ENCODE measurements at places on chromosomes 12 and 14.
A peak's percentile ranks its signal among the peaks of the same experiment; 100 is the strongest.

GRCh38 chr14:90518941-90519256, 122.1 kb downstream of the CALM1 start:
- DNase-seq, result no peak

DNA sequence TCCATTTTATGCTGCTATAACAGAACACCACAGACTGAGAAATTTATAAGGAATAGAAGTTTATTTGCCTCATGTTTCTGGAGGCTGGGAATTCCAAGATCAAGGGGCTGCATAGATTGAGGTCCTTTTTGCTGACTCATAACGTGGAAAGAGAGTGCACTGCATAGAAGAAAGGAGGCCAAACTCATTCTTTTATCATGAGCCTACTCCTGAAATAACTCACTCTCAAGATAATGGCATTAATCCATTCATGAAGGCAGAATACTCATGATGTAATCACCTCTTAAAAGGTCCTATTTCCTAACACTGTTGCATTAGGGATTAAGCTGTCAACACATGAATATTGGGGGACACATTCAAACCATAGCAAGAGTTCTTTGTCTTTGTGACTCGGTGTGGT, 60.0 kb upstream of the FBXO33 start:
- no peak for DNase-seq

GRCh38 chr12:94754653-94755052, 104.3 kb upstream of the TMCC3 start:
- no peak for DNase-seq

DNA sequence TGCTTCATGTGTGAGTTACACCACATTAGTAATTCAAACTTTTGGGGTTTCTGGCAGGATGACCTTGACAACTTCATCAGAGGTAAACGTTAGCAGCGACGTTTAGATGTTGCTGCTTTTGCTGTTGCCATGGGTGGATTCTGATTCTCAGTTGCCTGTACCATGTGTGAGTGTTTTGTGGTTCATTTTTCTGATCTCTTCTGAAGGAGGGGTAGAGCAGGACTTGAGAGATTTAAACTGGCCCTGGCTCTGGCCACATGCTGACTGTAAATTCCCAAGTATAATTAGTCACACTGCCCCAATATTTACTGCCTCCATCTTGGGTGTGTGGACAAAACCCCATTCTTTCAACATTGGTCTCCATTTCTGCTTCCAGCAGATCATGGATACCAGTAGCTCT, 110.4 kb downstream of the ETV6 start:
- DNase-seq, result no peak

DNA sequence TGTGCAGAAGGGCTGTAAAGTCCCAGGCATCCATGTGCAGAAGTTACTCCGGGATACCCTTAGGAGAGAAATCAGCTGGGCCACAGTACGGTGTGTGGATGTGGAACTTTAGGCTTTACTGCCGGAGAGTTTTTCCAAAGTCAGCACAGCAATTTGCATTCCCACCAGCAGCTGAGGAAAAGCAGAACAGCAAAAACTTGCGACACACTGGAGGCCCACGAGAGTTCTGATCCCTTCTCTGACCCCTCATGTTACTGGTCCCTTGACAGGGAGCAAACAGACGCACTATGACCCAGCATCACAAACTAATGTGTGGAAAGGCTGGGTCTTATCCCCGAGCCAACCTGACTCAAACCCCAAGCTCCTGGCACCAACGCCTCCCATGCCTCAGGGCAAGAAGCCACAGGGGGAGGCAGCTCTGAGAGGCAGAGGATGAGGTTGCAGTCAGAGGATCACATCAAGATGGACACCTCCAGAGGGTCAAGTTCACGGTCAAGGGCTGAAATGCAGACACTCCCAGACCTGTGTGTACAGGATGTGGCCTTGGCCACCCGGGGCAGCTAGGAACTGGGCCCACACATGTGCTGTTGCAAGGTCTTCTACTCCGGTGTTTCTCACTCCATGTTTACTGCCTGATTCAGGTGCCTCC, 38.6 kb downstream of the CCDC88C start:
- no peak for DNase-seq

GRCh38 chr12:57462251-57462911, 2.8 kb downstream of the GLI1 start:
- DNase-seq, result peak; percentile 80

DNA sequence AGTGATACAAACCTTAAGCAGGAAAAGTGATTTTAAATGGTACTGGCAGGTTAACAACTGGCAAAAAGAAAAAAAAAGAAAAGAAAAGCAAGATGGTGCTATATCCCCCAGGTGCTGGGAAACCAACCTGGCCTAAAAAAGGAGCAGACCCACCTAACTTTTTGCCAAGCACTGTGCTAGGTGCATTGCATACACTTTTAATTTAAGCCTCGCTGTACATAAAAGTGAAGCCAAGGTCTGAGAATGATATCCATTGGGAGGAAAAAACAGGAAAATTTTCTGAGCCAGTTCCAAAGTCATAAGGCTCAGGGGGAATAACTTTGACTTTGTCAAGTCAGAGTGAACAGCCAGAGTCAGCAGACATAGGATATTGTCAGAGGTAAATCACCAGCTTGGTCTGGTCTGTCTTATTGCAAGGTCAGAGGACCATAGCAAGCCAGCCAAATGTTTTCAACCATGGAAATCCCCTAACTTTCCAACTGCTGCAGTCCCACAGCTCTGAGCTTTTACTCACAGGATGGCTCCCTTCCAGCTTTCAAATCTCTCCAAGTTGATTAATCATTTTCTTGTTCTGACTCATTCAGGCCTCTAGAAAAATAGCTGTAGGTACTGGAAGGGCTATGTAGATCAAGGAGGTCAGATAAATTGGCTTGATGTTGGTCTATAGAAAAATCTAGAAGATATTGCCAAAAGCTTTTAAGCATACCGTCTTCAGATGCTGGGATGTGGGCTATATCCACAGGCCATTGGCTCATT, 412.9 kb downstream of the RAD51B start:
- DNase-seq, result peak; percentile 92

GRCh38 chr12:102759466-102759865, 157.6 kb downstream of the PAH start:
- DNase-seq, result no peak

- no peak for DNase-seq
Observed at GRCh38 chr12:103832048-103832997, 8.7 kb downstream of the NT5DC3 start.

DNA sequence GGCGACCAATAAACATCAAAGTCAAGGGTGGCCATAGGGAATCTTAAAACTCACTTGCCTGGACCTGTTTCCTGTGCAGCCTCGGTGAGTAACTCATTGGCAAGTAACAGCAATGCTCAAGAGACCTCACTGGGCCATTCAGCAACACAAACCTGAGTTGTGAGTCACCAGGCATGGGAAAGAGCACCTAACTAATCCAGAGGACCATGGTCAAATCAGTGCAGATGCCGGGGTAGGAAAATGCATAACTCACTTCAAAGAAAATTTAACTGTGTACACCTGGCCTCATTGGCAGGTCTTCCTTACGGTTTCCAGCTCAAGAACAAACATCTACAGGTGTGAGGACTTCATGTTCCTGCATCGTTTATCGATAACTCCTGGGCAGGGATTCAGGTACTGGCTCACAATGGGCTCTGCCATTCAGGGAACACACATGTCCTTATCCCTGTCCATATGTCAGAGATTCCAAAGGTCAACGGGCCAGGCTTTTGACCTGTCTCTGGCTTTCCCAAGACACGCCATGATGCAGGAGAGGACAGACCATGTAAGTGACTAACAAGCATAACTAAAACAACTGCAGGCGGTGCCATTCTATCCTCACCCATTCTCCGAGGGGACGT, 211.8 kb downstream of the ANO2 start:
- DNase-seq, result no peak

GRCh38 chr12:64566122-64566521, 44.2 kb upstream of the RASSF3 start:
- DNase-seq, result no peak

- no peak for DNase-seq
Observed at GRCh38 chr12:56725723-56726102, 614 bp upstream of the NACA start.

DNA sequence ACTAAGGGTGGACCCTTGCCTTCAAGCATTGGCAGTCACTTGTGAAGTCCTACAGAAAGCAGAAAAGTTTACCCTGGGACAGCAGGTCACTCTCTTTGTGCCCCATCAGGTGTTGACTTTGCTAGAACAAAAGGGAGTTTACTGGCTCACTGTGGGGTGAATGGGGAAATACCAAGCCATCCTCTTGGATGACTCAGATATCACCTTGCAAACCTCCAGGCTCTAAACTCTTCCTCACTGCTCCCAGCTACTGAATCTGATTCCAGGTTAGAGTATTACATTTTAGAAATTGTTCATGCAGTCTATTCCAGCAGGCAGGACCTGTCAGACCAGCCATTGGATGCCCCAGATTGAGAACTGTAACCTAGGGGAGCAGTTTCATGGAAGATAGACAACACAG, 7.3 kb upstream of the EDDM3B start:
- DNase-seq, result no peak

DNA sequence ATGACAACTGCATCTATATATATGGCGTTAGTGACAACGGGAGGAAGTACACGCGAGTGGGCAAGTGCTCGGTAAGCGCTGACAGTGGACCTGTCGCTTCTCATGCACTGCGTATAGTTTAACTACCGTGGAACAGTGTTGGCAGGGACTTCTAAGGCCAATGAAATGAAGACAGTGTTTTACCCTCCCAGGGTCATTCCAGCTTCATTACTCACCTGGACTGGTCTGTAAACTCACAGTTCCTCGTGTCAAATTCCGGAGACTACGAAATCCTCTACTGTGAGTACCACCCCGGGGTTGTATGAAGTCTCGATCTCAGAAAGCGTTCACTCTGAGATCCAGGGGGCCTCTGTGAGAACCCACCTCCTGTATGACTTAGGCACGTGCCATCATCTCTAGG, 129.2 kb upstream of the EVL start:
- DNase-seq, result no peak

DNA sequence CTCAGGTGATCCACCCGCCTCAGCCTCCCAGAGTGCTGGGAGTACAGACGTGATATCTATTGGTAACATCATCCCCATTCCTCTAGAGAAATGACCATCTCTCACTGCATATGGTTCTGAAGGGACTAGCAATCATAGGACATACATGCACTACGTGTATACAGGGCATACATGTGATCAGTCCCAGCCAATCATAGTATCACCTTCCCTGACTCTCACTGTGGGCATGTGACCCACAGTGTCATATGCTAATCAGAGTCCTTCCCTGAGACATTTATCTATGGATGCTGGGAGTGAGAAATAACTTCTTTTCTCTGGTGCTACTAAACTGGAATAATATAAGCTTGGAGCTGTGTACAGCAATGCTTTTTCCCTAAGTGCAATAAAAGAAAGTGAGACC, 12.1 kb upstream of the FBXW8 start:
- DNase-seq, result no peak

DNA sequence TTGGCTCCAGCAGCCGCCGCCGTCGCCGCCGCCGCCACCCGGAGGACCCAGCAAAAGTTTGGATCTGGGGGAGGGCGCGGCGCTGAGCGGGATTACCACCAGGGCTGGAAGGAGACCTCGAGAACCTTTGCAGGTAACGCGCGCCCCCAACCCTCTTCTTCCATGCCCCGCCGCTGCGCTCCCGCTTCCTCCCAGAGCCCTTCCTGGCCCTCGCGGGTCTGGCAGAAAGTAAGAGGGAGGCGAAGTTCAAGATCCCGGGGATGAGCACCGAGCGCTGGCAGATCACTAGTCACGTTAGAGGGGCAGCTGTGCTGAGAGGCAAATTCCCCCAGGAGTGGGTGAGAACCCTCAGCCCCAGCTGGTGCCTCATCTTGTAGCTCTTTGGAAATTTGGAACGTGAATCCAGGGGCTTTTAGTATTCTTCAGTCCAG, 3.9 kb downstream of the FLRT2 start:
- no peak for DNase-seq

Measured in urinary bladder (tissue), 4 donors.